Activated T-cell treated with anti-CD3 and anti-CD28 coated beads, Interleukin-2, amount 50 U/mL, for 48 hours (primary cell): ENCODE measurements at places on chromosomes 1 and 21.

GRCh38 chr1:147539122-147539575 is 2.2 kb upstream of the BCL9 start:
- DNase-seq: peak; percentile 48

DNA sequence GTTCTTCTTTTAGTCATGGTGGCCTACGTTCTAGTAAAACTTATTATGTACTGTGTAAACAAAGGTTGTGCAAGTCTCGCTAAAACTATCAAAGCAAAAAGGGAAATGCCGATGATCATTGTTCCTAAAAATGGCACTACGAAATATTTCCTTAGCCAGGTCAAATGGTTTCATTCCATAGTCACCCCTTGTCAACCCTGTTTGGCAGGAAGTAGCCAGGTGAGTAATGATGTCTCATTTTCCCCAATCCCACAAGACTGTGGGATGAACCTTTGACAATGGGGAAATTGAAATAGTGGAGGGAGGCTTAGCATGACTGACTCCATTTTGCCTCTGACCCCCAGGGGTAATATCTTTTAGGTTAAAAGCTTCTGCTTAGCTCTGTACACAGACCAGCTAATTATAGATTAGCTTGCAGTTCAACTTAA is 5.6 kb upstream of the REN start:
- DNase-seq: no peak

GRCh38 chr1:235724730-235725129 is 75.1 kb upstream of the GNG4 start:
- DNase-seq: no peak

DNA sequence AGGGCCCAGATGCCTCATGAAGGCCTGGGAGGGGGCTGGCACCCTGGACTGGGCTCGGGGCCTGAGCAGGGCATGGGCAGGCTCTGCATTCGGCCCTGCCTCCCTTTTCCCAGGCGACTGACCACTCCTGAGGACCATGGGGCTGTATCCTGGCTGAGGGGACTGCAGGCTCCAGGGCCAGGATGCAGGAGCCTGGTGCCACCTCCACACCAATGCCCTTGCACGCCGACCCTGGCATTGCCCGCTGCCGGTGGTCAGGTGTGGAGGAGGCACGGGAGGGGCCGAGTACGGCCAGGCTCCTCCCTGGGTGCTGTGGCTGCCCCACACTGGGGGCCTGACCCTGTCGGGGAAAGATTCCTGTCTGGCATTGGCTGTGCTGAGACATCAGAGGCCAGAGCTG is 128.9 kb downstream of the SIK1 start:
- no peak for DNase-seq
